CD4-positive, alpha-beta T cell treated with Interleukin-4 for 1 hour (primary cell): ENCODE measurements at places on chromosomes 5 and 9.

- no peak for DNase-seq
Observed at GRCh38 chr5:135632798-135633197, 54.0 kb upstream of the CXCL14 start.

DNA sequence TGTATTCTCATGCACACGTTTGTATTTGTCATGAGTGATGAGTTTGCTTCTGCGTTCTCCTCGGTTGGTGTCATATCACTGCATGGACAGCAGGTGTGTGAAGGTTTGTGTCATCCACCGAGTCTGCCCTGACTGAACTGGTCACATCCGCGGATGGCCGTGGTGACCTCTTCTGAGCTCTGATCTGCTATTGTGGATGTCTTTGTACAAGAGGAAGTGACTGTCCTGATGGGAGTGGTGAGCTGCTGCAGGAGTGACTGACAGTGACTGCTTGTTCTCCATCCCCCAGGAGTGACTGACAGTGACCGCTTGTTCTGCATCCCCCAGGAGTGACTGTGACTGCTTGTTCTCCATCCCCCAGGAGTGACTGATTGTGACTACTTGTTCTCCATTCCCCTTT, 69.9 kb downstream of the EHMT1 start:
- DNase-seq = peak; percentile 34

- no peak for DNase-seq
Observed at GRCh38 chr5:159944056-159944600, 27.8 kb downstream of the ADRA1B start.

GRCh38 chr5:6631441-6631840, 1.4 kb downstream of the NSUN2 start:
- DNase-seq = no peak

- peak; percentile 32 for DNase-seq
Observed at GRCh38 chr9:114869845-114870244, 60.5 kb downstream of the TNFSF8 start.

GRCh38 chr9:115114546-115114945, 3.4 kb downstream of the TNC start:
- DNase-seq = no peak

- no peak for DNase-seq
Observed at GRCh38 chr5:56172241-56172640, 60.9 kb downstream of the ANKRD55 start.

DNA sequence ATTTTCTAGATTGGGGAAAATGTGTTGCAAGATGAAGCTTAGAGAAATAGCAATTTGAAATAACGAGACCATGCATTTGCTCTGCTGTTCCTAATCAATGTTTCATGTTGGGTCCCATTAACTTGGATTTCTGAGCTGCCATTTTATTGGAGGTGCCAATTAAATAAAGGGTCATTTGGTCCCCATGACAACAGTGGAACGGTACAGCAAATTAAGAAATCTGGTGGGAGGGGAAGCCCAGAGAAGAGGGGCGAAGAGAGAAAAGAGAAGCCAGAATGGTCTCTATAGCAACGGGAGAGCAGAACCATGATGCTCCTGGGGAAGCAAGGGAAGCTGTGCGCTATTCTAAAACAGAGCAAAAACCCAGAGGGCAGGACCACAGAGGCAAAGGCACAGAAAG, 120.2 kb downstream of the ENTREP1 start:
- no peak for DNase-seq

- no peak for DNase-seq
Observed at GRCh38 chr5:59503220-59503619, 390.3 kb downstream of the PDE4D start.

- DNase-seq = no peak
Observed at GRCh38 chr5:68318955-68319705, 103.6 kb downstream of the PIK3R1 start.

DNA sequence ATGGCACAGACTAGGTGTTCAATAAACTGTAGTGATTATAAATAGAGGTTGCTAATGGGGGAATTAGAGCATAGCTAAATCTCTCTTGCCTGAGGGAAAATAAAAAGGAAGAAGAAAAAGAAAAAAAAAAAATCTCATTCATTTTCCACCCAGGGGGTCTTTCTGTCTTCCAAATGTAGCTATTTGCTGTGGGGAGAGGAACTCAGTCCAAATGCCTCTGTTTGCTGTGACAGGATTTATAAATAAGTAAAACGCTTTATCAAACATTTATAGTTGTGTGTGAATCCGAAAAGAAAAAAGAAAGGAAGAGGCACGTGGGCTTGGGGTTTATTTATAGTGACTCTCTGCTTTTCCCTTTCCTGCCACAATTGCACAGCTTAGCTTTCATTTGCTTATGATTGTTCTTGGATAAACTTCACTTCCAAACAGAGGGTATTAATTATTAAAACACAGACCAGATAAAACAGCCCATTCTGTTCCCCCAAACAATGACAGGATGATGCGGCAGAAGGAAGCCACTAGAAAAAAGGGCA, 245.7 kb downstream of the ASTN2 start:
- DNase-seq = no peak

DNA sequence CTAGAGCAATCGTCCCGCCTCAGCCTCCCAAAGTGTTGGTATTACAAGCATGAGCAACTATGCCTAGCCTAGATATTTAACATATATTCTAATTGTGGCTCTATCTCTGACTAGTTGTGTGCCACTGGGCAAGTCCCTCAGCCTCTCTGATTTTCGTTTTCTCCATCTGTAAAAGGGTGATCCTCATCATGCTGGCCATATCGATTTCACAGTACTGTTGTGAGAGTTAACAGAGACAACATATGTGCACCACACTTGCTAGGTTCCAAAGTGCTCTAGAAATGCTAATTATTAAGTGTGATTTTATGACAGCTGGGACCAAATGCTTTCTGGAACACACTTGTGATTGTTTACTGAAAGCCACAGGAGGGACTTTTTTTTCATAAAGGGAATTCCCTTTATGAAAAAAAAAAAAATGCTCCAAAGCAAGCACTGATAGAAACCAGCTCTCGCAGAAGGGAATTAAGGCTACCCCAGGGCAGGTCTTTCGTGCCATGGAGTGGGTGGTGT, 78.5 kb upstream of the EPB41L4B start:
- no peak for DNase-seq

- DNase-seq = no peak
Observed at GRCh38 chr5:4142842-4143241, 547.2 kb downstream of the IRX1 start.

DNA sequence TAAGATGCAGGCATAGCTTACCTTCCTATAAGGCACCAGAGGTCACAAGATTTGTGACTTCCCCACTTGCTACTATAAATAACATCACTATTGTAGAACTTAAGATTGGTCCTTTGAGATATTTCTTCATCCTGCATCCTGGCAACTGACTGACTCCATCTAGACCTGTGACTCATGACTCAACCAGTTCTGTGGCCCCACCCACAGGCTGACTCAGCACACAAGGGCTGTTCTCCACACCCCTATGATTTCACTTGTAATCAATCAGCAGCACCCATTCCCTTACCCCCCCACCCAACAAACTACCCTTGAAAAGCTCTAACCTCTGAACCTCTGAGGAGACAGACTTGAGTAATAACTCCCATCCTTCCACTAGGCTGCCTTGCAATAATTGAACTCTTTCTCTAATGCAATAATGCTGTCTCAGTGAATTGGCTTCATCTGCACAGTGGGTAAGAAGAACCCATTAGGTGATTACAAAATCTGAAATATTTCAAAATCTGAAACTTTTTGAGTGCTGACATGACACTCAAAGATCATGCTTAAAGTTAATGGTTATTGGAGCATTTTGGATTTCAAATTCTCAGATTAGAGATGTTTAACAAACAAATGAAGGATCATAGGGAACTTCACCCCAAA, 296.7 kb downstream of the ARL15 start:
- DNase-seq = no peak

- DNase-seq = no peak
Observed at GRCh38 chr5:27472000-27472763, 433.8 kb upstream of the CDH9 start.

DNA sequence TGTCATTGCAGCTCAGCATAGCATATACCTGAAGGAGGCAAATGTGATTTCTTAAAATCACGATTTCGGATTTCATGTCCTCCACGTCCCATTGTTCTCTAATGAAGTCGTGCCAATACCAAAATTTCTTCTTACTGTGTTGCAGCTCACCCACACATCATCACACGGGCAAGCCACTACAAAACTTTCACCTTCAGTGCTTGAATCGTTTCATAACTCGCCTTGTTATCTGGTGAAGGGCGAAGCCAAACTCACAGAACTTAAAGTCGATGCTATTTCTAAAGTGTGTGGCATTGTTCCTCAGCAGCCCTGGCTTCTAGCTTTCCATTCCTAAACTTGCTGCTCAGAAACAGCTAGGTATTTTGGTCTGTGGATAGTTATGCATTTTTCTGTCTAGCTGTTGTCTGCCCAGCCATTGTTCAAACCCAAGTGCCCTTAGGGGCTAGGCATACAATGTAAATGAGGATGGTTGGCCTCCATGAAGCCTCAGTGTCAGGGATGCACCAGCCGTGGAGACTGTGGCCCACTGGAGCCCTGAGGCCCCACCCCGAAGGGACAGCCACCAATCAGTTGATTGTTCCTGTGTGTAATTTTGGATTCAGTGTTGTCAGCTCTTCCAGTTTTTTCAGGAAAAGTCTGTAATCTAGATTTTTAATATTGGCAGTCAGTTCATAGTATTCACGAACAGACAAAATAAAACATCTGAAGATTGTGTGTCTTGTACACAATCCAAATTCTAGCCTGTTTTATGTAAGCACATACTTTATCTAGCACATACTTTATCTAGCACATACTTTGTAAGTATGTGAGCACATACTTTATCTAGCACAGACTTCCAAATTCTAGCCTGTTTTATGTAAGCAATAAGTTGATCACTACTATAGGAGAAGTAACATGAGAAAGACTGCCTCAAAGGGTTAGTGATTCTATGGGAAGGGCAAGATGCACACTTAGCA, 112.8 kb downstream of the DAPK1 start:
- no peak for DNase-seq

DNA sequence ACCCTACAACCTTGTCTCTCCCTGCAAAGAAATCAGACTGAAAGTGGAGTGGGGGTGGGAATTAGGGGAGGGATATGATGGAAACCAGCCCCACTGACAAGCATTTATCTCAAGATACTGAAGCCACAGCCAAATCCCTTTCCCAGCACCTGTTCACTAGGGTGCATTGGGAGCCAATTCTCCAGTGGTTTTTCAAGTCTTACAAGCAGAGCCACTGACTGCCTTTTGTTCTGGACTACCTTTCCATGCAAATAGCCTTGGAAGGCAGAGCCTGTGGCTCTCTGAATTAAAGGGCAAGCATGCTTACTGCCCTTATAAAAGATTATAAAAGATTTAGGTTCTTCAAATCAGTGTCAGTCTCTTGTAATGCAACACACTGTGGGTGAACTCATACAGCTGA, 8.8 kb upstream of the GGTA1 start:
- DNase-seq = no peak

DNA sequence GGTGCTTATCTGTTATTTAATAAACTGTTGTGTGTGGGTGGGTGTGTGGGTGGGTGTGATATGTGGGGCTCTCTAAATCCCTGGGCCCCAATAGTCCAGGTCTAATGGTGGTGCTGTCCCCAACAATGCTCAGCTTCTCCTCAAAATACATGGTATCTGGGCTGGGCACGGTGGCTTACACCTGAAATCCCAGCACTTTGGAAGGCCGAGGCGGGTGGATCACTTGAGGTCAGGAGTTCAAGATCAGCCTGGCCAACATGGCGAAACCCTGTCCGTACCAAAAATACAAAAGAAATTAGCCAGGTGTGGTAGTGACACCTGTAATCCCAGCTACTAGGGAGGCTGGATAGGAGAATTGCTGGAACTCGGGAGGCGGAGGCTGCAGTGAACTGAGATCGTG, 4.5 kb upstream of the ORM1 start:
- peak; percentile 5 for DNase-seq

- DNase-seq = no peak
Observed at GRCh38 chr9:128005923-128006322, 25.1 kb upstream of the EEIG1 start.

GRCh38 chr5:160020964-160021363, 12.0 kb downstream of the TTC1 start:
- DNase-seq = no peak

- DNase-seq = no peak
Observed at GRCh38 chr5:138159666-138160065, 18.8 kb downstream of the BRD8 start.

GRCh38 chr5:8176101-8176693, 307.2 kb downstream of the MTRR start:
- DNase-seq = no peak

DNA sequence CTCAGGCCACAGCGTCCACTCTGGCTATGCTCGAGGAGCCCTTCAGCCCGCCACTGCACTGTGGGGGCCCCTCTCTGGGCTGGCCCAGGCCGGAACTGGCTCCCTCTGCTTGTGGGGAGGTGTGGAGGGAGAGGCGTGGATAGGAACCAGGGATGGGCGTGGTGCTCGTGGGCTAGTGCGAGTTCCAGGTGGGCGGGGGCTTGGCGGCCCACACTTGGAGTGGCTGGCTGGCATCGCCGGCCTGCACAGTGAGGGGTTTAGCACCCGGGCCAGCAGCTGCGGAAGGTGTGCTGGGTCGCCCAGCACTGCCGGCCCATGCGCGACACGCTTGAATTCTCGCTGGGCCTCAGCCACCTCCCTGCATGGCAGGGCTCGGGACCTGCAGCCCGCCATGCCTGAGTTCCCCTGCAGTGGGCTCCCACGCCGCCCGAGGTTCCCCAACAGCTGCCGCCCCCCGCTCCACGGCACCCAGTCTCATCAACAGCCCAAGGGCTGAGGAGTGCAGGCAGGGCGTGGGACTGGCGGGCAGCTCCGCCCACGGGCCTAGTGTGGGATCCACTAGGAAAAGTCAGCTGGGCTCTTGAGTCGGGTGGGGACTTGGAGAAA, 103.8 kb downstream of the YTHDC2 start:
- DNase-seq = no peak

DNA sequence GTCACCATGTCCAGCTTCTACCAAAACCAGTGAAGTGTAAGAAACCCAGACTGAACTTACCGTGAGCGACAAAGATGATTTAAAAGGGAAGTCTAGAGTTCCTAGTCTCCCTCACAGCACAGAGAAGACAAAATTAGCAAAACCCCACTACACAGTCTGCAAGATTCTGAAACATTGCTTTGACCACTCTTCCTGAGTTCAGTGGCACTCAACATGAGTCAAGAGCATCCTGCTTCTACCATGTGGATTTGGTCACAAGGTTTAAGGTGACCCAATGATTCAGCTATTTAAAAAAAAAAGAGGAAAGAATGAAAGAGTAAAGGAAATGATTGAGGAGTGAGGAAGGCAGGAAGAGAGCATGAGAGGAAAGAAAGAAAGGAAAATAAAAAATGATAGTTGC, 19.8 kb downstream of the IL7R start:
- no peak for DNase-seq

GRCh38 chr5:125415126-125415525, 668.7 kb upstream of the ZNF608 start:
- no peak for DNase-seq

- DNase-seq = no peak
Observed at GRCh38 chr9:7977586-7977985, 178.0 kb upstream of the DMAC1 start.

GRCh38 chr5:1760656-1761452, 38.8 kb downstream of the MRPL36 start:
- no peak for DNase-seq

GRCh38 chr9:88953381-88954029, 37.8 kb upstream of the S1PR3 start:
- no peak for DNase-seq

- DNase-seq = peak; percentile 56
Observed at GRCh38 chr9:35859310-35859989, 10.8 kb downstream of the OR13J1 start.

GRCh38 chr5:167743695-167744464, 547.6 kb upstream of the WWC1 start:
- no peak for DNase-seq

GRCh38 chr5:174765540-174765939, 41.2 kb downstream of the MSX2 start:
- no peak for DNase-seq
